Activated CD4-positive, alpha-beta T cell treated with anti-CD3 and anti-CD28 coated beads for 24 hours (primary cell): ENCODE measurements at places on chromosomes 7 and 10.

- DNase-seq, result peak; percentile 59
Observed at GRCh38 chr10:103757531-103758293, 97.7 kb downstream of the SH3PXD2A start.

DNA sequence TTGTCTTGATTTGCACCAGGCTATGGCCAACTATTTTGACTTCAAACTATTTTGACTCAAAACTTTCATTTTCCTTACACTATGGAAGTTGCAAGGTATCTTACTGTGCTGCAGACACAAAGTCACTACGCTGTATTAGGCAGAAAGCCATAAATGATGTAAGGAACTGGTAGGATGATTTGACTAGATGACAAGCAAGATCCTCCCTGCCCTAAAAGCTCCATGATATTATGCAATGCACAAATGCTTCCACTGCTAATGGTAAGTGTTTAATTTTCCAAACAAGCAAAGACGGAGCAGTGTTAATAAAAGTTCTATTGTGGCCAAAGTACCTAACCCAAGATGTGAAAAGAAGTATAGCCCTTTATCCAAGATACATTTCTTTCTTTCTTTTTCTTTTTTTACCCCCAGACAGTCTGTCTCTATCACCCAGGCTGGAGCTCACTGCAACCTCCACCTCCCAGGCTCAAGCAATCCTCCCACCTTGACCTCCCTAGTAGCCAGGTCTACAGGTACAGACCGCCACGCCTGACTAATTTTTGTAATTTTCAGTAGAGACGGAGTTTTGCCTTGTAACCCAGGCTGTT, 98.2 kb downstream of the ANK3 start:
- DNase-seq, result no peak

- no peak for DNase-seq
Observed at GRCh38 chr10:63421591-63421990, 44.2 kb downstream of the JMJD1C start.

- no peak for DNase-seq
Observed at GRCh38 chr10:44009891-44010632, 361.4 kb upstream of the ZNF32 start.

- DNase-seq, result no peak
Observed at GRCh38 chr7:25985196-25985595, 166.8 kb upstream of the NFE2L3 start.

- no peak for DNase-seq
Observed at GRCh38 chr10:72250666-72251065, 23.1 kb upstream of the DDIT4 start.
